ENCODE measurements at places on chromosomes 3 and 15.

DNA sequence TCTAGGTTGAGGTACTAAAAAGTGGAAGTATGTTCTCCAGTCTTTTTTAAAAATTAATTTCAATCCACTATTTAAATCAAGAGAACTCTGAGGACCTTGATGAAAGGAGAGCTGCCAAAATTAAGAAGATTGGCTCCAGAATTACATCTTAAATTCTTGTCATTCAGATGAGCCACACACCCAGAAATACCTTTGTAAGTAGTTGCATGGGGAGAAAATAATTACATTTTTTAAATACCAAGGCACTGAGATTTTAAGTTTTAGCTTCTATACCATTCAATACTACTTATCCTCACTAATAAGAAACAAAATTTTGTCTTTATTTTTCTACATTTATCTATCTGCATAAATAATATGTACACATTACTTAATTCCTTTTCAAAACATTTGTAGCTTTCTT is 1132.8 kb downstream of the OTOL1 start:
- no peak for DNase-seq

DNA sequence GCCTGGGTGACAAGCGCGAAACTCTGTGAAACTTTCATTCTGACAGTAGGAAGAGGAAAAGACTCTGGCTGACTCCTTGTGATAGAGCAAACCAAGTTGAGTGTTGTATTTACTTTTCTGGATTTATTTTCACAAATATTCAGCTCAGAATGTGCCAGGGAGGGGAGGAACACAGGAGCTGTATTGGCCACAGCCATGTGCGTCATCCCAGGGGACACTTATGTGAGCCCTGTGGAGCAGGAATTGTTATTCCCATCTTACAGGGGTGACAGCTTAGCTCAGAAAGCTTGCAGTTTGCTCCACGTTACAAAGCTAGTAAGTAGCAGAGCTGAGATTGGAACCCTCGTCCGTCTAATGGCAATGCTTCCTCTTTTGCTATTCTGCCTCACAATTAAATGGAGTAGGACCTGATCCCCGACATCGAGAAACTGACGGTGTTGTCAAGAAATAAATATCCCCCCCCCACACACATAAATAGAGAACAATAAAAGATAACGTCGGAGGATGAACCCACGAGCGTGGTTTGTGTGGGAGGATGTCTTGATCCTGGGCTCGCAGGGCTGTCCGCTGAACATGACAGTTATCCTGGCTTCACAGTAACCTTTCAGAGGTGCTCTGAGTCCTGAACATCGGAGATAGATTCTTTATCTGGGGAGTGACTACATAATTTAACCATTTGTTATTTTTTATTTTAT is 151.6 kb upstream of the CTDSPL start:
- no peak for DNase-seq

DNA sequence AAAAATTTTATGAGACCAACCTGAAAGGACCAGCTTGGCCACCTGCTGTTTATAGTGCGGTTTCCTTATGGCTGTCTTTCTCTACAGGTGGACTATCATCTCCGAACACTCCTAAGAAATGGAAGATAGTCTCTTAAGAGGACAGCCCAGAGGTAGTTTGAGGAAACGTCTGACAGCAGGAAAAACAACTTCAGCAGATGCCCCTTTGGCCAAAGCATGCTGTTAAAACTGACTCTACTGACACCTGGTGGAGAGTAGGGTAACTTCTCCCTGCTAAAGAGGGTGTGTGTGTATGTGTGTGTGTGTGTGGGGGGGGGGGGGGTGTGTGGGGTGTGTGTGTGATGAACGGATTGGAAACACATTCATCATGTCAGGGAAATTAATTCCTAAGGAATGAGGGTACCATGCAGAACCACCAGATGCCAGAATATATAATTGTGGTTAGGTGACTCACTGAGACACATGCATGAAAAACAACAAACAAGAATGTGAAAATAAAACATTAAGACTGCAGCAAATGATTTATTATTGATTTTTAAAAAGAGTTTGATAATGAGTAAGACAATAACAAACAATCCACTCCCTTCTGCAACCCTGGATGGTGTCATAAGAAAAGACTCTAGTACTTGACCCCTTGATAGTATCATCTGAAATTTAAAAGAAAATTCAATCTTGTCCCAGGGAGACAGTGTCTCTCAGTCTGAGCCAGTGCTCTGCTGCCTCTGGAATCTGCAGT is 256.5 kb downstream of the THRB start:
- no peak for DNase-seq

- no peak for DNase-seq
Measured at GRCh38 chr15:77889009-77889806, 188.3 kb downstream of the TBC1D2B start.

- DNase-seq: no peak
Measured at GRCh38 chr3:132261506-132261905, 55.7 kb upstream of the ACP3 start.

Data from activated CD8-positive, alpha-beta memory T cell treated with anti-CD3 and anti-CD28 coated beads for 1 hour (primary cell).